LNCaP clone FGC (cell line): ENCODE measurements at places on chromosomes 1 and 21.

- peak; percentile 91 for DNase-seq
Observed at GRCh38 chr21:44428281-44428960, 26.9 kb upstream of the LRRC3 start.

- DNase-seq, result no peak
Observed at GRCh38 chr21:41753006-41753898, 13.6 kb downstream of the RIPK4 start.

GRCh38 chr1:116733476-116734365 is 20.5 kb upstream of the CD2 start:
- DNase-seq, result no peak

- DNase-seq, result no peak
Observed at GRCh38 chr1:115252585-115252984, 85.5 kb downstream of the NGF start.

DNA sequence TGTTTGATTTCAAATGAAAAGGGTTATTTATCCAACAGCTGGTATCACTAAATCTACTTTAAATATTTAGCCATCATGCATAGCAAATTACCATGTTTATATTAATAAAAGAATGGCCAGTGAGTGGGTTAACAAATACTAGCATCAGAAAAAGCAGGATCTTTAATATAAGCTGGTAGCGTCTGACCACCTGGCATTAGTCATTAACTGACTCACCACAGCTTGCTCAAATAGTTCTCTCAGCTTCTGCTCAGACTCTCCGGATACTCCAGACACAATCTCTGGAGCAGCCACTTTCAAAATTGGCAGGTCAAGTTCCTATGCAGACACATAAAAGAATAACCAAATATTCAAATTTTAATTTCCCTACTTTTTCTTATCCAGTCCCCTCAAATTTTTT is 29.6 kb downstream of the NVL start:
- DNase-seq, result no peak

DNA sequence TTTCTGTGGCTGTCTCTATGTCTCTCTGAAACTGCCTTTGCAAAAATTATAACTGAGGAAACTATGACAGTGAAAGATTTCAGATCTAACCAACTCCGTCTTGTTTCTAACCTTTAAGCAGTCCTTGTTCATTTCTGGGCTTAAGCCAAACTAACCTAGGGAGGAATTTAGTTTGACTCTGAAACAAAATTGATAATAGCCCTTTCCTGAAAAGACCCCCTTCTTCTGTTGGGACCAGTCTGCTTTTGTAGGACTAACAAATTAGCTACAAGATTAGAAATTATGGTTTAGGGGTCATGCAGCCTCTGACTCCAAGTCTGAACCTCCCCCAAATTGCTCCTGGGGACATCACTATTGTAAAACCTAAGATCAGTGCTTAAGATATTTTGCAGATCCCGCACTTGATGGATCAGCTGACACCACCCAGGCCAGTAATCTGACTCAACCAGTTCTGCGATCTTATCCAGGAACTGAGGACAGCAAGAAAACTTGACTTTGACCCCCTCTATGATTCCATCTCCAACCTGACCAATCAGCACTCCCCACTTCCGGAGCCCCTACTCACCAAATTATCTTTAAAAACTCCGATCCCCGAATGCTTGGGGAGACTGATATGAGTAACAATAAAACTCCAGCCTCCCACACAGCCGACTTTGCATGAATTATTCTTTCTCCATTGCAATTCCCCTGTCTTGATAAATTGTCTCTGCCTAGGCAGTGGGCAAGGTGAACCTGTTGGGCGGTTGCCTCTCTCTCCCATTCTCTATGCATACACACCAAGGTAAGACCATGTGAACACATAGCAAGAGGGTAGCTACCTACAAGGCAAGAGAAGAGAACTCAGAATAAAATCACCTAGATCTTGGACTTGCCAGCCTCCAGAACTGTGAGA is 11.1 kb upstream of the TRIM63 start:
- no peak for DNase-seq

DNA sequence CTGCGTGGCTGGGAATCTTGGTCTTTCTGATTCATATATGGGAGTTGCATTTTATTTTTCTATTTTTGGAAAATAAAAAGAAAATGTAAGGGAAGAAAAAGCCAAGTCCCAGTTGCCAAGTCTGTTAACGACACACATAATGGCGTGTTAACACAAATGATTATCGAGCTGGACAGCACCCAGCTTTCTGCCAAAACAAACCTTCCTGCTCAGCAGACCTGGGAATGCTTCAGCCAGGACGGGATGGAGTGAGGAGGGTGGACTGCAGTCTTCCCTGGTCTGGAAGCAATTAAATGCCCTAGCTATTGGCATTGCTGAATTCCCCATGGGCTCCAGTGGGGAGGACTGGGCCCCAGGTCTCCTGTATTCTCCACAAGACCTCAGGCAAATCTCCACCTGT is 184.2 kb upstream of the USP24 start:
- DNase-seq, result no peak

- no peak for DNase-seq
Observed at GRCh38 chr1:199272628-199273086, 633.8 kb downstream of the PTPRC start.

GRCh38 chr1:207646944-207647579 is 2.1 kb downstream of the CR1L start:
- no peak for DNase-seq

DNA sequence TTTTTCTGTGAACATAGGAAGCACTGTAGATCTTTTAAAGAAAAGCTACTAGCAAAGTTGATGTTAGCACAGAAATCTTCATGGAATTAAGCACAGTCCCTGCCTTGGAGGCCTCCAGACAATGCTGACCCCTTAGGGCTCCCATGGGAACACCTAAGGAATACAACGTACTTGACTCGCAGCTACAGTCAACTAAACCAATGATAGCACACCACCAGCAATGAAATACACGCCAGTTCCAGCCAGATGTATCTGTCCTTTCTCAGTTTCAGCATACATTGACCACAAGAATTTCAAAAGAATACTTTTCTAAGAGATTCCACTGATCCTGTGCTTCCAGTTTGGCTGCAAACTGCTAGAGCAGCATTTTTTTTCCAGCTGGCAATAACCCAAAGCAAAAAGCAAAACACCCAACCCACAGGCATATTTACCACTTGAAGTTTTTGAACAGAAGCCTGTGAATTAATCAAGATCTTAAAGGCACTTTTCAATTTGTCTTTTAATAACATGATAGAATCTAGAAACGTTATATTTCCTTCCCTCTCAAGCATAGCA is 42.8 kb upstream of the KRTAP11-1 start:
- no peak for DNase-seq

DNA sequence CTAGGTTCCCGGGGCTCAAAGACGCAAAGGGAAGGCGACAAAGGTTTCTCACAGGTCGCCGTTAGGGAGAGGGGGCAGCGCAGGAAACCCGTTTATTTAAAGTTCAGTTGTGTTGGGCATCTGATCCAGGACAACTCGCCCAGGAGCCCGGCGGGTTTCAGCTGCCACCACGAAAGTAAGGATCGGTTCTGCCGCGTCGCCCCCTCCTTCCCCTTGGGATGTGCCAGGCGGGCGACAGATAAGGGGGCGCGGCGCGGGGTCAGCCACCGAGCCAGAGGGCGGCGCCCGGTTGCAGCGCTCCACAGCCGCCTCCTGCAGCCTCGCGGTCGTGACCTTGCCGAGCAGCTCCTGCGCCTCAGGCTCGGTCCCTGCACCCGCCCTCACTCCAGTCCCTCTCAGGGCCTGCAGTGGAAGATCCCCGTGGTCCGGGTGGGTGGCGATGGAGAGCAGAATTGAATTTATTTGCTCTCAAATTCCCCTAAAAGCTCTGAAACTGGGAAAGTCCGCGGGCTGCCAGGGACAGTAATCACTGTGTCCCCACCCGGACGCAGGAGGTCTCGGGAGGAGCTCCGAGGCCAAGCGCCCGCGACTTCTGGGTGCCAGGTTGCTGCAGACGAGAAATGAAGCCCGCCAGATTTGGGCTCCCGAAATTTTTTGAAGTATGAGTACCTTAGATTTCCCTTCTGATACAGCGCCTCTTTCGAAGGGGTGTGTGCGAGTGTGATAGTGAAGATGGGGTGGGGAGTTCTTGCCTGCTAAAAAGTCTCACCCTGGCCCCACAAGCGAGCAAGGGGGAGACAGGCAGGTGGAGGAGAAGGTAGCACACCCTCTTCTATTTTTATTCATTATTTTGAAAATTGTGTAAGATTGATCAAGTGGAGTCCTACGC is 28.4 kb upstream of the NFIA start:
- no peak for DNase-seq

DNA sequence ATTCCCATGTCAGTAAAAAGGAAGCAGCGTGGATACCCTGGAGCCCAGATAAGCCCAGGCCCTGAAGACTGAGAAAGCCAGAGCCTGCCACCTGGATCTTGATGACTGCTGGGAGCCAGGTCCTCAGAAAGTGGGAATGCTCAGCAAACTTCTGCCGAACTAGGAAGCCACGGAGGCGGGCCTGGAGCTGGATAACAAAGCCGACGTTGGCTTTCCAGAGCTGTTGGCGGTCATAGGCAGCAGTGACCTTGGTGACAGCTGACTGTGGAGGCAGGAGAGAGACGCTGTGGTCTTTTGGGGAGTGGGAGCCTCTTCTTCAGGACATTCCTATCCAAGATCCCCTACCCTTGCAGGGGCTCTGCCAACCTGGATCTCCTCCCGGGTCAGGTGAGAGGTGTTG is 24.4 kb downstream of the IQGAP3 start:
- no peak for DNase-seq

- no peak for DNase-seq
Observed at GRCh38 chr1:230127105-230128054, 60.3 kb downstream of the GALNT2 start.

DNA sequence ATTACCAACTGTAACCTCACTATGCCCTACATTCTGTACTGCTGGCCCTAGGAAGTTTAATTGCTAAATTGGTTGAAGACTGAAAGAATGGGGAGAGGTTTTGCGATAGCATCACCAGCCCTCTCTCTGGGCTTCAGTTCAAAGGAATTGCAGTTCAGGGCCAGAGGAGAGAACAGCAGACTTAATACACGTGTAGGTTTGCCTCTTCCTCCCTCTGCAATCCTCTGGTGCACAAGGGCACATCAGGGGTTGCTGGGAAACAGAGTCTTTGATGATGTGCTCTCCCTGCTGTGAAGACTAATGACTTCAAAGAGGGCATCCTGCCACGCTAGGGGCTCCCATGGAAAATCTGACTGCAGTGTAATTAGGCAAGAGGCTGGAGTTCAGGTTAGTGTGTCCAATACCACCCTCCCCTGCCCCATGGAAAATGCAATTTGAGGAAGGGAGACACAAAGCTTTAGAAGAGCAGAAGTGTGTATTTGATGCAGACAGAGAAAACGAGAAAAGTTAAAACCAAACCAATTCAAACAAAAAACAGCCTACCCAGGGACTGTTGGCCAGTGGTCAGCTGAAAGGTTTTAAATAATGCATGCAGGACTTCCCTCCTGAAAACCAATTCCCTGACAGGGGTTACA is 167.9 kb downstream of the ASTN1 start:
- no peak for DNase-seq

DNA sequence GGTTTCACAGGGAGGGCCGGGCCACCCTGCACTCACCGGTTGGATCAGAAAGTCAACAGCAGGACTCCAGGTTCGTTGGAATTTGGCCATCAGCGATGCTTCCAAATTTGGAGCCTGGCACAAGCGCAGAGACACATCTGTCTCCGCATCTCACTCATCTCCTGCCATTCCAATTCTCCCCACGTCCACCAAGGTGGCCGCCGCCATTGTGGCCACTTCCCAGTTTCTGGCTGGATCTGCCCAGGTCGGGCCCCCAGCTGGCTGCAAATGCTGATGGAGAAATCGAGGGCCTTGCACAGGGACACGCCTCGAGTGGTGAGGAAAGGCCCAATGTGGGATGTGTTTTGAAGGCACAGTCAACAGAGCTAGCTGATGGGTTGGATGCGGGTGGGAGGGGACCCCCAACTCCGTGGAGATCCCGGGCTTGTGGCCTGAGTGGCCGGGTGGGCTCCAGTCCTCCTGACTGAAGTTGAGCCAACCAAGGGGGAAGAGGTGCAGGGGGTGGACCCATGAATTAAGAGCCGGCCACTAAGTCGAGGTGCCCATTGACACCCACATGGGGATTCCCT is 102.7 kb downstream of the CRYAA start:
- no peak for DNase-seq

- DNase-seq, result peak; percentile 53
Observed at GRCh38 chr1:3453891-3454810, at the start of gene ARHGEF16. TSS of gene ARHGEF16 (plus strand) at chr1:3454665. CDS start at chr1:3463085, 8,420 bp downstream.

- DNase-seq, result no peak
Observed at GRCh38 chr21:42650033-42650370, 3.4 kb upstream of the PDE9A start.

GRCh38 chr1:247638781-247639180 is 33.4 kb downstream of the OR2G3 start:
- DNase-seq, result no peak

- no peak for DNase-seq
Observed at GRCh38 chr1:6958407-6959030, 173.3 kb downstream of the CAMTA1 start.

GRCh38 chr1:223733898-223734852 is 21.8 kb downstream of the CAPN2 start:
- peak; percentile 69 for DNase-seq

DNA sequence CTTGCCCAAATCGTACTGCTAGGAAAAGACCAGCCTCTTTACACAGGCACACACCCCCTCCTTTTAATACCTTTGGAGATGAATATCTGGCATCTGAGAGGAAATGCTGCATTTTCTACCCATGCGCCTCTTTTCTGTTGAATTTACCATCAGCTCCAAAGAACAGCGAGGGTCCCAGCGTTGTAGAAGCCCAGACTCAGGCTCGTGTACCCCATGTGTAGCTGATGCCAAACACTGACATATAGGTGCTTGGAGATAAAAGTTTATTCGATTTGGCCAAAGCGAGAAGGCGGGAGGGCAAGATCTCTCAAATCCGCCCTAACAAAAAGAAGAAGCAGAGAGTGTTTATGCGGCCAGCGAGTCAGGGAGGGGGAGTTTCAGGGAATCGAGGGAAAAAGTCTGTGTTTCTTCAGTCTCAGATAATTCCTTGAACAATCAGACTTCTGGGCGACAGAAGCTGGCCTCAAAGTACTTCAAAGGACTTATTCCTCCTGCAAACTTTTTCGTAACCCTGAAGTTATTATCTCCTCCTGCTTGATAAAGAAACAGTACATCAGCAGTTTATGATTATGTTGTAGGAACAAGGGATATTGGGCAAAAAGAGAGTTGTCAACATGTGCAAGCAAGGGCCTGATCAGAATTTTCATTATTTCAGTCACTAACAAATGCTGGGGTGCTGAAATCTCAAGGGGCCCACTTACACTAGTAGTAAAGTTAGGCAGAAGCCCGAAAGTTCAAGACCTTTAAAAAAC is 642 bp upstream of the CREG1 start:
- no peak for DNase-seq

- DNase-seq, result no peak
Observed at GRCh38 chr1:4027492-4028138, 127.5 kb upstream of the C1orf174 start.

DNA sequence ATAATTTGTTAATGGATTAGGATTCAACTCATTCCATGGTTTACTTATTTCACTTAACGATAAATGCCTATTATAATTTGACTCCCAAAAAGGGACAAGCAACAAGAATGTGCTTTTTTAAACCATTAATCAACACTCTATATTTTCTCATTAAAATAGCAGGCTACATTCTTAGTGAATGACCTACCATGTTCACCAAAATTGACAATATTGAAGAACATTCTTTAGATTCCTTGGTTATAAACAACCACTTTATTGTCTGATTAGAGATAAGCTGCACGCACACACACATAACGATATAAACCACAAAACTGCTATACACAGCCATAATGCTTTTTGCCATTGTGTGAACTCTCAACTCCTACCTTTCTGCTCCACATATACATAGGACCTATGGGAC is 75.4 kb upstream of the LRRC7 start:
- no peak for DNase-seq

- no peak for DNase-seq
Observed at GRCh38 chr1:63799820-63800219, 26.0 kb downstream of the ROR1 start.
